ENCODE measurements at places on chromosomes 1 and 21.
A peak's percentile ranks its signal among the peaks of the same experiment; 100 is the strongest.

DNA sequence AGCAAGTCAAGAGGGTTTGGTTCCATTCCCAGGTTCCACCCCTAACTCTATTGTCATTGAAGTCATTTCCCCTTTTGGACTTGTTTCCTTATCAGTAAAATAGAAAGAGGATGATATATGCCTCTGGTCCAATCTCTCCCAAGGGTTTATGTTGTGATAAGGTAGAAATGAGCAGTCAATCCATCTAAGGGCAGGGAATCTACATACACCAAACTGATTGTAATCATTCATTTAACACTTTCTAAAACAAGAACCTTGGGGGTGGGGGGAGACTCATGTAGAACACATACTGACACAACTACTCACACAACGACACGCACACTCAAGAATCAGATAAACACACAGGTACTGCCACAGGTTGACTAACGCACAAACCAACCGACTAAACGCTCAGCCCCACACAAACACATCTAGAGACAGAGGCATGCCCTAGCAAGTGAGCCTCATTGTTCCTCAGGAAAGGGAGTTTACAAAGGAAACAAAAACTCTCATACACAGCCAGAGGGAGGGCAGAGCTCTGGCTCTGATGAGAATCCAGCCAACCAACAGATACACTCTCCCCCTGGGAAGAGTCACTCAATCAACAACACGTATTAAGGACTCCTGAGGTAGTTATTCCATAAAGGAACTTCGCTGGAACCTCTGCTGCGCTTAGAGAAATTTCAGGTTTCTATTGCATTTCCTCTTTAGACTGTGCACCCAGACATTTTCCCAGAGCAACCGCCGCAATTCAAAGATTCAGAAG lies 1.0 kb downstream of the F11R start:
- no peak for DNase-seq

GRCh38 chr1:153434746-153435455 lies 18.6 kb downstream of the S100A7A start:
- DNase-seq: no peak

DNA sequence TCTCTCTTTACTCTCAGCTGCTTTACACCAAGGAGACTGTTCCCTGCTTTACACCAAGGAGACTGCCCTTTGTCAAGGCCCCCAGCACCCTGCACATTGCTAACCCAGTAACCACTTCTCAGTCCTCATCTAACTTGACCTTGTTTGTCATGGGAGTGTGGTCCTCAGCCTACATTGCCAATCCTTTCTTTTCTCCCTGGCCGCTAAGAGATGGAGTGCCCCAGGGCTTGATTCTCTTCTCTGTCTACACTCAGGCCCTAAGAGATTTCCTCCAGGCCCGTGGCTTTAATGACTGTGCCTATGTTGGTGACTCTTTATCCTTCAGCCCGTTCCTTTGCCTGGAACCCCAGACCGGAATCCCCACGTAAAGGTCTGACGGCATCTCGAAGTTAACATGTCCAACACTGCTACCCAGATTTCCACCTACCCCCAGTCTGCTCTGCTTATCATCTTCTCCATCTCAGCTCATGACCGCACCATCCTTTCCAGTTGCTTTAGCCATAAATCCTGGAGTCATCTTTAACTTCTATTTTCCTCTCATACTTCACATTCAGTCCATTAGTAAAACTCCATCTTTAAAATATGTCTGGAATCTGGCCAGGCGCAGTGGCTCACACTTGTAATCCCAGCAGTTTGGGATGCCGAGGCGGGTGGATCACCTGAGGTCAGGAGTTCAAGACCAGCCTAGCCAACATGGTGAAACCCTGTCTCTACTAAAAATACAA lies 9.5 kb upstream of the SEMA4A start:
- DNase-seq: no peak

- no peak for DNase-seq
These were observed 486 bp upstream of the DSTYK start for GRCh38 chr1:205211839-205212536.

- DNase-seq: no peak
These were observed 321.5 kb upstream of the PTBP2 start for GRCh38 chr1:96400089-96400488.

DNA sequence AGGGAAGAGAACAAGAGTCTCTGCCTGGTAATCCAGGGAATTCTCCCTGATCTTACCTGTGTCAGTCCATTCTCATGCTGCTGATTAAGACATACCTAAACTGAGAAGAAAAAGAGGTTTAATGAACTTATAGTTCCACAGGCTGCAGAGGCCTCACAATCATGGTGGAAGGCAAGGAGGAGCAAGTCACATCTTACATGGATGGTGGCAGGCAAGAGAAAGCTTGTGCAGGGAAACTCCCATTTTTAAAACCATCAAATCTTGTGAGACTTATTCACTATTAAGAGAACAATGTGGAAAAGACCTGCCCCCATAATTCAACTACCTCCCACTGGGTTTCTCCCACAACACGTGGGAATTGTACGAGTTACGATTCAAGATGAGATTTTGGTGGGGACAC lies 34.2 kb upstream of the LRRC8B start:
- DNase-seq: no peak

DNA sequence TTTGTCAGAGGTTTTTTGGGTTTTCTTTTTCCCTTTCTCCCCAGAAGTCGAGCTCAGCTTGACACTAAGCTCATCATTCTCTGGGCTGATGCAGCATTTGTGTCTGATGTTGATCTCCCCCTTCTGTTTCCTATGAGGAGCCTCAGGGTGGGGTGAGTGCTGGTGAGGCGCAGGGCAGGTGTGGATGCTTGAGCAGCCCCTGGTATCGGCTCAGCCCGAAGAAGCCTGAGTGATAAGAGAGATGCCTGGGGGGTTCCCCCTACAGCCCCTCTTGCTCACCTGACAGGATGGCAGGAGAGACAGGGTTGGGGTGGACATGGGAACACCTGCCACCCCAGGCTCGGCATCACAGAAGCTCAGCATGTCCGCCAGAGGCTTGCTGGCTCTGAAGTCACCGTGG lies 239.0 kb downstream of the RHOU start:
- DNase-seq: no peak

DNA sequence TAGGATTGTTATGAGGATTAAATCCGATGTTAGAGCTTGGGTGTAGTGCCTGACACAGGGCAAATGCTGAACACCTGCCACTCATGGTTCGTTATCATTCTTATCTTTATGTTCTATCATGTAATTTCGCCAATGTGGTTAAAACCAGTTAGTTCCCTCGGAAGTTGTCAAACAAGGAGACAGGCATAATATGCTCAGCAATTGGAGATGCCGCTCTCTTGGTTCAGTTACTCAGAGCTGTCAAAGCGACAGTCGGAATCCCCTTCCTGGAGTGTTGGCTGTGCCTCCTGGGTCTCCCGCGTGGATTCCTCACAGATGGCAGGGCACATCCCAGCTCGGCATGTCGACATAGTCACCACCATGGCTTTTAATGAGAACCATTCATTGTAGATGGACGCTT lies 192.2 kb downstream of the ROR1 start:
- DNase-seq: no peak

DNA sequence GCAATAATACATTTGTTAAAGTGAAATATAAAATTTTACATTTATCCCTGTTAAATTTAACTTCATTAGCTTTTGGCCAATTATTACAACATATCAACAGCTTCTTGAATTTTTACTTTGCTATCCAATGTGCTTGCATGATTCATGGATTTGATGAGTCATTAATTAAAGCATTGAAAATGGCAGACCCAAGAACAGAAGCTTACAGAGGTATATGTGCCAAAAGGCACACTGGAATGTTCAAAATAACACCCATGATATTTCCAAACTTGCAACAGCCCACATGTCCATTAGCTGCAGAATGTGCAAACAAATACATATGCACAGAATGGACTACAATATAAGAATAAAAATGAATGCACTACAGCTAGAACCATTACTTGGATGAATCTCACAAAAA lies 76.4 kb upstream of the MAN1A2 start:
- DNase-seq: no peak

DNA sequence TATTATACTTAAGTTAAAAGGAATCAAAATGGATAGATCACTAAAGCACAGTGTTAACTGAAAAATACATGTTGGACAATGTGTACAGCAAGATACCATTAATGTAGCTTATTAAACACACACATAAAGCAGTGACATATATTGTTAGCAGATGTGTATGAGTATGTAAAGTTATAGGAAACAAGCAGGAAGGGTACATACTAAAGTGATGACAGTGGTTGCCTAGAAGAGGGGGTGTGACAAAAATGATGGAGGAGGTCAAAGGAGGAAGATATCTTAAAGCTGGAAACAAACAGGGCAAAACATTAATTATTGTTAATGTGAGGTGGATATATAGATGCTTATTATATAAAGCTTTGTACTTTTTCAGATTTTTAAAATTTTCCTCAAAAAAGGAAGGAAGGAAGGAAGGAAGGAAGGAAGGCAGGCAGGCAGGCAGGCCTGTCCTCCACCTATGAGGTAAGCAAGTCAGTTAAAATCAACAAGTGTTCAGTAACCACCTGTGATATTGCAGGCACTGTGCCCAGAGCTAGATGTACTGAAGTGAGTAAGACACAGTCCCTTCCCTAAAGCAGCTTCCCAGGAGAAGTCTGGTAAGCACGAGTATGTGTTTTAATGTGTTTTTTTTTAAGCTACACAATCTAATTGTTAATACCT lies 252.9 kb upstream of the NR5A2 start:
- no peak for DNase-seq

DNA sequence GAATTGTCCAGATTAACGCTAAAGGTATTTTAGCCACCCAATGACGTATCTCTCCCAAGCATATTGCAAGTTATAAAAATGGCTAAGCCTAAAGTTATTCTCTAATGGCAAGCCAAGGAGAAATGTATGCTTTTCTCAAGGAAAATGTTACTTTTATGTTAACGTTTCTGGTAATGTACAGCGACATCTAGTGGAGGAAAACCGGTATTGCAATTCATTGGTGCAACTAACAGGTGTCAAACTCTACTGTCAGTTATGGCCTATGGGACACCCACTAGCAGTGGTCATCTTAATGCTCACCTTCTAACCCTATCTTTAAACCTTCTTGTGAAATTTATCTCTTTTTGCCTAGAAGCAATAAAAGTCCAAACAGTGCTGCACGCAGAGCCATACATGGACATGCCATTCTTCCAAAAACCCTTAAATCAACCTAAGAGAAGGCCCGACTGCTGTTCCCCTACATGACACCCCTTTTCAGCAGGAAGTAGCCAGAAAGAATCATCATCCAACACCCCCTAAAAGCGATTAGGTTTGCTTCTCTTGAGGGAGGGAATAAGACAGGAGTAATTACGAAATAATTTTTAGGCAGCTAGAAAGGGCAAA lies 68.7 kb upstream of the LRIF1 start:
- peak; percentile 2 for DNase-seq

GRCh38 chr21:41444703-41445464 lies 18.8 kb downstream of the MX1 start:
- no peak for DNase-seq

DNA sequence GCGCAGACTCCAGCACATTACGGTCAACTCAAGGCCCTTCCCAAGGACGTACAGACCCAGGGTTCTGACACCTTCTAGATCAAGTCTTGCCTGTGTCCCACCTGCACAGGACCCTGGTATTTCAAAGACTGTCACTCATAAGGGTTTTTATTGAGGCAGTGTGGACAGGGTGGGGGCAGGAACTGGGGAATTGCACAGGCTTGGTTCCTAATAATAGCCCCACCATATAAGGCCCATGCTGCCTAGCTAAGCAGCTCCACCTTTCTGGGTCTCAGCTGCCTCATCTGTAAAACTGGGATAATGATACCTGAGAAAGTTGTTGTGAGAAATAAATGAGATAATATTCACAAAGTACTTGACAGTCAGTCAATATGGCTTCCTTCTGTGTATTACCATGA lies 55.3 kb upstream of the PUM1 start:
- no peak for DNase-seq

GRCh38 chr21:31730712-31731055 lies 1.2 kb downstream of the SCAF4 start:
- no peak for DNase-seq

DNA sequence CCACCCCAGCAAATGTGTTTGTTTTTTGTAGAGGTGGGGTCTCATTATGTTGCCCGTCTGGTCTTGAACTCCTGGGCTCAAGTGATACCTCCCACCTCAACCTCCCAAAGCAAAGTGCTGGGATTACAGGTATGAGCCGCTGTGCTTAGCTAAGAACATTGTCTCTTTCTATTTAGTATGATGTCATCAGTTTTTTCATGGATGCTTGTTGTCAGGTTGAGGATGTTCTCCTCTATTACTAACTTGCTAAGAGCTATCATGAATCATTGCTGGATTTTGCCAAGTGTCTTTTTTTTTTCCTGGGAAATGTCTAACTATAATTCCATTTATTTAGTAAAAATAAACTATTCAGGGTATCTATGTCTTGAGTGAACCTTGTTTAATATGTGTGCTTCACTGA lies 19.0 kb upstream of the MPC2 start:
- DNase-seq: no peak

- DNase-seq: no peak
These were observed 750 bp downstream of the NECAP2 start for GRCh38 chr1:16441282-16441665.

DNA sequence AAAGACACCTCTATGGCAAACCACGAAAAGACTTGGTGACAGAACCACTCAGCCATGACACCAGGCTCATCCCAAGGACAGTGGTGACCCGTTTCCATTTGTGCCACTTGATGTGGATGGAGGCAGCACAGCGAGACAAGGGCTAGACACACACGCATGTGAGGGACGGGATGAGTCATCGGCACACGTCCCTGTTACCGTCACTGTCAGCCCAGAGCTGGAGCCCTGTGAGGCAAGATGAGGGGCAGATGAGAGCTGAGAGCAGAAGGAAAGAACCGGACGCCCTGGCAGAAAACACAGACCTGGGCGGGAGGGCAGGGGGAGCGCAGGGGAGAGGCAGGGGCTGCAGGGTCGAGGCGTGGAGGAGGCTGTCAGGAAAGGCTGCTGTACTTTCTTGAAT lies 57.8 kb downstream of the SIK1 start:
- no peak for DNase-seq

DNA sequence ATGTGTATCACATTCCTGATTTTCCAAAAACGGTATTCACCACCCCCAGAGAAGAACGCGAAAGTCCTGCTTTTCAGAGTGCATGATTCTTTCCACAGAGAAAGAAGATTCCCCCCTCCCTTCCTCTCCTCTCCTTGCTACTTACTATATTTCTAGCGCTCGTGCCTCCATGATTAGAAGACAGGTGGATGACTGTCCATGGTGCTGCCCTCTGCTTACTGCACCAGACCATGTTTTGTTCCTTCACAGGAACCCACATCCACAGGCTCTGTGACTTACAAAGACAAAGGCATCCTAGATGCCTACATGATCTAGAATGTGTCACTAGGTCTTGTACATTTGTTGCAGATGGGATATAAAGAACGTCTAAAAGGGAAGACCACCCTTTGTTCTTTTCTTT lies 49.1 kb upstream of the ZNF648 start:
- DNase-seq: no peak

DNA sequence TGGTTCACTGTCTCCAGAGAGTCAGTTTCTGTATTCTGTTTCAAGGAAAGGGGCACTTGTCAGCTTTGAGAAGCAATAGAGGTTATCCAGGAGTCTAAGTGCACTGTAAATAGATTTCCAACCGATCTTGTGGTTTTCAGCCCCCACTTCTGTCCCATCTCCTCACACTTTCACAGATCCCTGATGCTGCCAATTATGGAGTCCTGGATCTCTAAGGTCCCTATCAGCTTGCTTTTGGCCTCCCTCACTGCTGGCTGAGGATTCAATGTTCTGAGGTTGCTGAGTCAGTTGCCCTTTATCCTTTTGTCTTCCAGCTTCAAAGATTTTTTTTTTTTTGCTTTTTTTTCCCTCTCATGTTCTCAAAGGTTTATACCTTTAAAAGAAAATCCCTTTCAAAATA lies 98.4 kb downstream of the DIRAS3 start:
- no peak for DNase-seq

GRCh38 chr21:29571949-29572348 lies 273.2 kb downstream of the BACH1 start:
- DNase-seq: no peak

Data from non-pigmented ciliary epithelial cell (primary cell).